ENCODE measurements at places on chromosomes 11 and 22. TPM values are rescaled to one million over a fixed set of nuclear protein-coding genes. Genes with fewer than 3 reads are reported as not detected.

The OR51I1 gene
- total RNA-seq, result not detected

The PDGFD gene
- 2.1 TPM for total RNA-seq

The PHLDA2 gene
- 20.0 TPM for total RNA-seq

The HEPN1 gene
- not detected for total RNA-seq

The RNF26 gene
- 8.3 TPM for total RNA-seq

The DNAJB7 gene
- total RNA-seq, result not detected

The PYGM gene
- total RNA-seq, result 1.2 TPM

The C11orf42 gene
- not detected for total RNA-seq
